Neural progenitor cell (in vitro differentiated cells): ENCODE measurements at places on chromosomes 12 and 14.

DNA sequence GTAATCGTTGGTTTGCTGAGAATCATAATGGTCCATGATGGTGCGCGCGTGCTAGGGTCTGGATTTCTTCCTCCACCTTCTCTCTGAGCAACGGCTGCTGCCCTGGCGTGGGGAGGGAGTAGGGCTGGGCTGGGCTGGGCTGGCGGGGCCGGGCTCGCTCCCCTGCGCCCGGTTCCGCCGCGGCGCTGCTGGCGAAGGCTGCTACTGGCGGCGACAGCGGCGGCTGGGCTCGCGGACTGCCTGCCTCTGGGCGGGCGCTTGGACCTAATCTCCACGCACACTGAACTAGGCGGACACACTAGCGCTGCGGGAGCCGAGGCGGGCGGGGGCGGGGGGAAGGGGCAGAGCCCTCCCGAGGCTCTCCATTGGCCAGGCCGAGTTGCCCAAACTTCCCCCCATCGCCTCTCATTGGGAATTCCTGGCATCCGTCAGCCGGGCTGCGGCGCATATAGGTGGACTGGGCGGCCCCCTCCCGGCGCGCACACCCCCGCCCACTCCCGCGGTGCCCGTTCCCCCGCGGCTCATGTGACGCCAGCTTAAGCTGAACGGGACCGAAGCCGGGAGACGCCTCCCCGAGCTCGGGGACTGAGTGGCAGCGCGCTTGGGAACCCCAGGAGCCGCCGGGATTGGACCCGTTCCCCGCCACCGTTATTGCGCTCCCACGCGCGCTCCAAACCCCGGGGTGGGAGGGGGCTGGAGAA, at the start of gene ACTN1:
Gene ACTN1, minus strand, starts transcription at position 282 of the 701 bp plus-strand sequence. Its CDS starts 246 bp downstream, at position 36.
- peak; percentile 98 for DNase-seq

- no peak for DNase-seq
Measured at GRCh38 chr12:71840231-71840847, 780 bp downstream of the TBC1D15 start.

DNA sequence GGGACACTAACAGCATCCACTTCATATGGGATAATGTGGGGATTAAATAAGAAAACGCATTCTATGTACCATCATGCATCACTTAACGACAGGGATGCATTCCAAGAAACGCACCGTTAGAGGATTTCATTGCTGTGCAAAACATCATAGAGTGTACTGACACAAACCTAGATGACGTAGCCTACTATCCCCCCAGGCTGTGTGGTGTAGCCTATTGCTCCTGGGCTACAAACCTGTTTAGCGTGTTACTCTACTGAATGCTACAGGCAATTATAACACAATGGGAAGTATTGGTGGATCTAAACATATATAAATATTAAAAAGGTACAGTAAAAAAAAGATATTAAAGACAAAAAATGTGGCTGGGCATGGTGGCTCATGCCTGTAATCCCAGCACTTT, 230.6 kb downstream of the KSR2 start:
- DNase-seq: no peak

DNA sequence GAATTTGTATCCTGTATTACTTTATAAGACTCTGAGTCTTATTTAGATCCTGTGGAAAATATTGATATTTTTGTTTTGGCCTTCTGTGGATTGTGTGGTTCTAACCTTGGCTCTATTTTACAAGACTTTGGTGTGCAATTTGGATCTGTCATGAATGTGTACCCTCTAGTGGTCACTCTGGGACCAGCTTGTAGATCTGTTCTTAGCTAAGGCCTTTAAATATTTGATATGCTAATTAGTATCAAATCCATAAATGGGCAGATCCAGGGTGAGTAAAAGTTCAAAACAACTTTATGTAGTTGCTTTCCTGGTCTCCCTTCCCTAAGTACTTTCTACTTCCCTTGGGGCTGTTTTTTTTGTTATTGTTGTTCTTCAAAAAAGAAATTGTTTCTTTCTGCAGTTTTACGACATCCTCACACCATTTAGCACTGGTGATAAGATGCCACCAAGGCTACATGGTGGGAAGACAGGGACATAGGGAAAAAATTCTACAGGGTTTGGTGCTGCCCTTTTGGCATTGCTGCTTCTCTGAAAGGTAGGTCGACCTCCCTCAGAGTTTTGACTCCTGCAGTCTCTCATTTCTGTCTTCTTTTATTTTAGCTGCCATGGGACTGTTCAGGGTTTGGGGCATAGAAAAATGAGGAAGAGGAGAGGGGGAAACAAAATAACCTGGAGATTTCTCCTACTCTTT, 238.5 kb downstream of the GPHN start:
- peak; percentile 39 for DNase-seq

GRCh38 chr12:43912859-43913258, 77.0 kb downstream of the TMEM117 start:
- DNase-seq: no peak

DNA sequence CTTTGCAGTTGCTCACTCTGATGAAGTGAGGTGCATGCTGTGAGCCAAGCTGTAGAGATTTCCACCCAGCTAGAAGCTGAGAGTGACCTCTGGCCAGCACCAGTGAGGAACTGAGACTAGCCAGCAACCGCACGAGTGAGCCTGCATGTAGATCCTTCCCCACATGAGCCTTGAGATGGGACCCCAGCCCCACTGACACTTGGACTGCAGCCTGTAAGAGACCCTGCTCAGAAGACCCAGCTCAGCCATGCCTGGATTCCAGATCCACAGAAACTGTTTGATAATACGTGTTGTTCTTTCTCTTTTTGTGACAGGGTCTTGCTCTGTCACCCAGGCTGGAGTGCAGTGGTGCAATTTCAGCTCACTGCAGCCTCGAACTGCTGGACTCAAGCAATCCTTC, 229.2 kb downstream of the GLT1D1 start:
- no peak for DNase-seq

DNA sequence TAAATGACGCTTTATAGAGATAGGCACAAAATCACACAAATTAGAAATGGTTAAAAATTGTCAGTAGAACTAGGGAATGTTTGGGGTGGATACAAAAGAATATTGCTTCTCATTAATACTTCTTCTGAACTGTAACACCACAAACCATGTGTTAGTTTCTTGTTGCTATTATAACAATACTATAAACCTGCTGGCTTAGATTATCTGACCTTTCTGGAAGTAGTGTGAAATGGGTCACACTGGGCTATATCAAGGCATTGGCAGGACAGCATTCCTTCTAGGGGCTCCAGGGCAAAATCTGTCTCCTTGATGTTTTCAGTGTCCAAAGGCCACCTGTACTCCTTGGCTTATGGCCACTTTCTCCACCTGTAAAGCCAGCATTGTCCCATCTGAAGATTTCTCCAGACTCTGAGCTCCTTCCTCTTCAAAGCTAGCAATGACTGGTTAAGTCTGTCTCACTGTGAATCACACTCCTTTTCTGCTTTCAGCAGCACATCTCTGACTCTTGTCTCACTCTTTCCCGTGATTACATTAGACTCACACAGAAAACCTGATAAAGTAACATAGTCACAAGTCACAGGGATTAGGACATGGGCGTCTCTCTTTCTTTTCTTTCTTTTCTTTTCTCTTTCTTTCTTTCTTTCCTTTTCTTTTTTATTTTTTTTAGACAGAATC, 86.3 kb downstream of the SLC15A4 start:
- DNase-seq: no peak

- DNase-seq: no peak
Measured at GRCh38 chr12:76186131-76186906, 101.8 kb upstream of the NAP1L1 start.

DNA sequence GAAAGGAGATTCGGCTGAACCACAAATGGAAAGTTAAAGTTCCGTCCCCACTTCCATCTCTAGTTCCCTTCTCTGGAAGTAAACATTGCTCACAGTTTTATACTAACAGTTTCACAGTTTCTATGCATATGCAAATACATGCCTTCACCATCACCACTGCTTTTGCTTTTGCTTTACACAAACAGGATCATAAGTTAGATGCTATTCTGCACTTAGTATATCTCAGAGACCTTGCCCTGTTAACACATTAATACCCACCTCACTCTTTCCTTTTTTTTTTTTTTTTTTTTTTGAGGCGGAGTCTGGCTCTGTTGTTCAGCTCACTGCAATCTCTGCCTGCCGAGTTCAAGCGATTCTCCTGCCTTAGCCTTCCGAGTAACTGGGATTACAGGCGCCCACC, 890 bp downstream of the TEP1 start:
- no peak for DNase-seq

DNA sequence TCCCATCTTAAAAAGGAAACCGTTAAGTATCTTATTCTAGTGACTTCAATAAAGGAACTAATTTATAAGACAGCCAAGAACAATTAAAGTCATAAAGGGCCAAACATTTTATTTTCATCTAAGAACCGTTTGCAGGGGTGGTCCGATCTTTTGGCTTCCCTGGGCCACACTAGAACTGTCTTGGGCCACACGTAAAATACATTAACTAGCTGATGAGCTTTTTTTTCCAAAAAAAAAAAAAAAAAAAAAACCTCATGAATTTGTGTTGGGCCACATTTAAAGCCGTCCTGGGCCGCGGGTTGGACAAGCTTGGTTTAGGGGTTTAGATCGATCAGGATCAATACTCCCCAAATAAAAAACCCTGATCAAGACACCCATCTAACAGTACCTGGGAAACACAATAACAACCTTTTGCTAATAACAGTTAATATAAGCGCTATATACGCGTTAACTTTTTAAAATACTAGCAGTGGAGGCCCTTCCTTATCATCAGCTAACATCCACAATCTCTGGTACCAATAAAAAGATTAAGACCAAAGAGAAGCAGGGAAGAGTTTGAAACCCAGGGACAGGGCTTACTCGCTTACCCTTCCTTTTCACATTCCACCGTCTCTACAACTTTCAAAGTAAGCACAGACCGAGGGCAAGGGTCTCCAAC, 1.1 kb downstream of the NAP1L1 start:
- no peak for DNase-seq

- no peak for DNase-seq
Measured at GRCh38 chr14:59154373-59154772, 34.1 kb upstream of the DAAM1 start.

DNA sequence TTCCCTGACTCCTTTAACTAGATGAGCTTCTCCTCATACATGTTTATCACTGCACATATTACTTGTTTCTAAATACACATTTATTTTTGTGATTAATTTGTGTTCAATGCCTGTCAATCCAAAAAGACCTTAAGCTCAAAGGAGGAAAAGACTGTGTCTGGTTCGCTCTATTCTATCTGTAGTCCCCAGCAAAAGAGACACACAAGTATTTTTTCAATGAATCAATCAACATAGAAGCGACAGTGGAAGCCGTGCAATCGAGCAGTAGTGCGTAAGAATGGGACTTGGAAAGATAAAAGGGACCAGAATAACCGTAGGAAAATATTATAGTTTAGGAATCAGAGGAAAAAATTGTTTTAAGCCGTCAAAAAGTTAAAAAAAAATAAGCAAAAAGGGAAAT, 951 bp downstream of the WDHD1 start:
- no peak for DNase-seq

DNA sequence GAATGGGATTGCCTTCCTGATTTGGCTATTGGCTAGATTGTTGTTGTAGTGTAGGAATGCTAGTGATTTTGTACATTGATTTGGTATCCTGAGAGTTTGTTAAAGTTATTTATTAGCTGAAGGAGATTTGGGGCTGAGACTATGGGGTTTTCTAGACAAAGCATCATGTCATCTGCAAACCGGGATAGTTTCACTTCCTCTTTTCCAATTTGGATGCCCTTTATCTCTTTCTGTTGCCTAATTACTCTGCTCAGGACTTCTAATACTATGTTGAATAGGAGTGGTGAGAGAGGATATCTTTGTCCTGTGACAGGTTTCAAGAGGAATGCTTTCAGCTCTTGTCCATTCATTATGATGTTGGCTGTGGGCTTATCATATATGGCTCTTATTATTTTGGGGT, 265.7 kb upstream of the MGAT4C start:
- DNase-seq: peak; percentile 10

DNA sequence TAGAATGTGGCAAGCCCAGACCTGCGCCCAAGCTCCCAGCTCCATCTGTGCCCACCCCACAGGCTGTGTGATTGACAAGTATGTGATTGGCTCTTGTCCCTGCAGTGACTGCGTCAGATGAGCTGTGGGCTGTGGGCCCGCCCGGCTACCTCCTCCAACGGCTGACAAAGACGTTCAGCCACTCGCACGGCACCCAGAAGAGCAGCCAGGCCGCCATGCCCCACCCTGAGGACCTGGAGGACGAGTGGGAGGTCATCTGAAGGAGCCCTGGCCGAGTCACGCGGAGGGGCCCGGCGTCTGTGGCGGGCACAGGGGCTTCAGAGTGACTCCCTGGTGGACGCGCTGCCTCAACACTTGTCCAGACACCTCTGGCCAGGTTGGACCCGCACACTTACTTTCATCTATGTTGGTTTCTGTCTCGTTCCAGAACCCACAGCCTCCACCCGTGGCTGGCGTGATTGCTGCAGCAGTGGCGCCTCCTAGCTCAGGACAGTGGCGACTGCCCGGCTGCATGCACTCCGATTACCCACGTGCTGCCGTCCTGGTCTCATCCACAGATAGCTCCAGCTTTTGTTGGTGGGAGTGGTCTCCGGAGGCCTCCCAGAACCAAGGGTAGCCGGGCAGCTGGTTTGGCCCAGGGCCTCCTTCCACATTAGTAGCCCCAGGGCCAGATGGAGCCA, 11.4 kb downstream of the ANKRD9 start:
- DNase-seq: peak; percentile 41

GRCh38 chr12:89676930-89677329, 31.7 kb downstream of the ATP2B1 start:
- no peak for DNase-seq

- no peak for DNase-seq
Measured at GRCh38 chr12:48512855-48513254, 12.6 kb upstream of the OR8S1 start.

GRCh38 chr14:94121485-94121884, 7.9 kb downstream of the IFI27L2 start:
- no peak for DNase-seq

DNA sequence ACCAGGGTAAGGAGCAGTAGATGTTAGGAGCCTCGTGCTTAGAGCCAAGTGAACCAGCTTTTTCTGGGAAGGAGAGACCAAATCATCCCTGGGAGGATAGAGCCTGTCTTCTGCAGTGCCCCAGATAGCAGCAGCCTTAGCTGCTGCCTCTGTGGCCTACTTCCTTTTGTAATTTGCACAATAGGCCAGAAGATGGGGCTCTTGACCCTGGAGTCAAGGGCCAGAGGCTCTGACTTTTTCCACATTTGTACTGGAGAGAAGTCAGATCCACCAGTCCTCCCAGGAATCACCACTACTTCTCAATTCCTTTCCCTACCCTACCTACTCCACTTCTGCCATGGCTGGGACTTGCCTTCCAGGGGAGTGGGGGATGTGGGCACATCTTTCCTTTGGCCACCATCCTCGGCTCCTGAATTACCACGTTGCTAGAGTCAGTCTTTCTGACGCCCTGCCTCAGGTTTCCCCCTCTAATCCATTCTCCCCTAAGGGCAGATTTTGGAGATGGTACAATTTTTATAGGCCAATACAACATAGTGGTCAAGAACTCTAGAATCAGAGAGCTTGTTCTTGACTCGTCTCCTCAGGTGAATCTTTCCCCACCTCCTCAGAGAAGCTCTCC, 3.3 kb upstream of the SLC4A8 start:
- DNase-seq: peak; percentile 82

- DNase-seq: peak; percentile 81
Measured at GRCh38 chr14:49497725-49498348, 88.3 kb downstream of the RPS29 start.
